GM23338 (cell line): ENCODE measurements at places on chromosomes 3 and 15.
A peak's percentile ranks its signal among the peaks of the same experiment; 100 is the strongest.

GRCh38 chr15:77173487-77173886, 102.6 kb upstream of the TSPAN3 start:
- no peaks in the 10 kb centered on the region for H3K36me3 ChIP-seq
- no peaks in the 10 kb centered on the region for H3K27me3 ChIP-seq
- no peaks in the 10 kb centered on the region for H3K4me1 ChIP-seq
- no peak overlapping the region for H3K27ac ChIP-seq
- H3K4me3 ChIP-seq, result no peak overlapping the region

DNA sequence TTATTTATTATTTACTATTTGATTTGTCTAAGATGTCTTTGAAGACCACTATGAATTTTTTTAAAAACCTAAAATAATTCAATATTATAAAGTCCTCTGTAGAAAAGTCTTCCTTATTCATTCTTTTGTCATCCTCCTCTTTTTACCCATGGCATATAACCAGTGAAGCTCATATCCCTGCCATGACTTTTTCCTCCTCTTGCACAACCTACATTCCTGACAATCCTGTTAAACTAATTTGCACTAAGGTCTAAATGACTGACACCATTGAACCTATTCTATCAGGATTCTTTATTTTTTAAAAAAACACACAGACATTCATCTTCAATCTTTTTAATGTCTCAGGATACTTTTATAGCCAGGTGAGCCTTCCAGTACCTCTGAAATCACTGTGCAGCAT, 159.9 kb upstream of the SLC2A2 start:
- H3K4me1 ChIP-seq, result peaks cover 16% of the 10 kb centered on the region
- H3K36me3 ChIP-seq, result no peaks in the 10 kb centered on the region
- no peak overlapping the region for H3K4me3 ChIP-seq
- no peaks in the 10 kb centered on the region for H3K27me3 ChIP-seq
- no peak for DNase-seq
- H3K27ac ChIP-seq, result no peak overlapping the region

DNA sequence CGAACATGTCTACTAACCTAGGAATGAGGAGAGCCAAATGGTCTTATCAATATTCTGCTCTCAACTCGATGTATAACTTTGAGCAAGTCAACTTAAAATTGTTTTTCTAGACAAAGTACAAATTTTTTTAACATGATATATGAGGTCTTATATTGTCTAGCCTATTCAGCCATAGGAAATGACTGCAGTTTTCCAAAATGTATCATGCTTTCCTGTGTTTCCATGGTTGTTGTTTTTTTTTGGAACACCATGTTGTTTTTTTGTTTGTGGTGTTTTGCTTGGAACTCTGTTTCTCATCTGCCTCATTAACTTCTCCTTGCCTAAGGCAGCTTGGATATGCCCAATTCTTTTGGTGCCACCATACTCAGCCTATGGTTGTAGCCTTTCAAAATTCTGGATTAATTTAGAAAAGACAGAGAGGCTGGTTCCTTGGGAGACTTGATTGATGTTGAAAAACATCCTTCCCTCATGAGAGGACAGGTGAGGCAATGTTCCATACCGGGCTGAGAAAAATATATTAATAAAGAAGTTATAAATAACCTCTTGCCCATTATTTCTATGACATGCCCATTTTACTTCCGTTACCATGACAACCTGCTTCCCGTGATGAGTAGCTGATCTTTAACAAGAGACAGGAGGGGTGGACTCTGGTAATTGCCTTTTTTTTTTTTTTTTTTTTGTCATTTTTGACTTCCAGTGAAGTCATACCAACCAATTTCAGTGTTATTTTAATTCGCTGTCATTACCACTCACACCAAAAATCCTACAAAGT, 687.9 kb upstream of the GRM7 start:
- no peaks in the 10 kb centered on the region; the same call in 1 of the 2 replicates for H3K36me3 ChIP-seq
- no peaks in the 10 kb centered on the region for H3K27me3 ChIP-seq

DNA sequence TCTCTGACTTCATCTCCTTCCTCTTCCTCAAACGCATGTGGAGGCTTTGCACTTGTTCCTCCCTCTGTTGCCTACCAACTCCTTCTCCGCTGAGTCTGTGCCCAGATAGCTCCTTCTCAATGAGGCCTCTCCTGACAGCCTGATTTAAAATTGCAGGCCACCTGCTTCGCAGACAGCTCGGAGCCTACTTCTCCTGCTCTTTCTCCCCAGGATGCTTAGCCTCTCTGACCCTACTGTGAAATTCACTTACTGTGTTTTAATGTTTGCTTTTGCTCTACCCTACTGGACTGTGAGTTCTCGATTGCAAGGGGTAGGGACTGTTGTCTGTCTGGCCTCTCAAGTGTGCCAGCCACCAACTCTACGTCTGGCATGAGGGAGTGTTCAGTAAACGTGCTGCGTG, 83.4 kb downstream of the EEFSEC start:
- no peak for DNase-seq
- no peak overlapping the region for H3K27ac ChIP-seq
- H3K4me3 ChIP-seq, result no peak overlapping the region
- H3K36me3 ChIP-seq, result no peaks in the 10 kb centered on the region
- H3K4me1 ChIP-seq, result peaks cover 5% of the 10 kb centered on the region; the same call in 1 of the 2 replicates
- H3K27me3 ChIP-seq, result no peaks in the 10 kb centered on the region

DNA sequence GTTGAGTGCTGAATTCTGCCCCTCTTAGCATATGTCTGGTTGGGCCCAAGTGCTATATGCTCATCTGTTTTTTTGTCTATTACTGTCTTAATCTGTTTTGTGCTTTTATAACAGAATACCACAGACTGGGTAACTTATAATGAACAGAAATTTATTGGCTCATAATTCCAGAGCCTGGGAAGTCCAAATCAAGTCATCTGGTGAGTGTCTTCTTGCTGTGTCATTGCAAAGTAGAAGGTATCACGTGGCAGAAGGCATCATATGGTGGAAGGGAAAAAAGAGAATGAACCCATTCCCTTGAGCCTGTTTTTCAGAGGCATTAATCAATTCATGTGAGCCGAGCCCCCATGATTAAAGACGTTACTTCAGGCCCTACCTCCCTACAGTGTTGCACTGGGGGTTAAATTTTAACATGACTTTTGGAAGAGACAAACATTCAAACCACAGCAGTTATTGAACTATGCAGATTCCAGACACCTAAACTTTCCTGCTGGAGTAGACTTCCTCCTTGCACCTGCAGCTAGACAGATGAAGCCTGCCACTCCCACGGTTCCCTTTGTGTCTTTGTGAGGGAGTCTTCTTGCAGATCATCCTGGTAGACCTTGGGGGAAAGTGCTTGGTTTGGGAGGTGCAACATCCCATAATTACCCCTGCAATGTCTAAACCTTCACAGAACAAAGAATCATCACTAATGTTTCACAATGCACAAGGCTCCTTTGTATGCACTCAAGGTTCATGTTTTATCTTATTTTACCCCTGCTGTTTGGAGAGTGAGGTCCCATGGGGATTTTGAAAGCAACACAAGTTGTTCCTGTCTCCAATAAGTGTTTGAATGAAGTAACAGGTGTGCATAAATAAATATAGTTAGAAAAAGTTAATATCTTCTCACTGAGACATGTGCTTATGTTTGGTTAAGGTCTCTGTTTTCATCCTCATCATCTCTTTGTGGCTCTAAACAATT, 64.7 kb upstream of the XCR1 start:
- H3K4me1 ChIP-seq, result no peaks in the 10 kb centered on the region
- no peaks in the 10 kb centered on the region for H3K36me3 ChIP-seq
- DNase-seq, result no peak
- no peaks in the 10 kb centered on the region for H3K27me3 ChIP-seq

DNA sequence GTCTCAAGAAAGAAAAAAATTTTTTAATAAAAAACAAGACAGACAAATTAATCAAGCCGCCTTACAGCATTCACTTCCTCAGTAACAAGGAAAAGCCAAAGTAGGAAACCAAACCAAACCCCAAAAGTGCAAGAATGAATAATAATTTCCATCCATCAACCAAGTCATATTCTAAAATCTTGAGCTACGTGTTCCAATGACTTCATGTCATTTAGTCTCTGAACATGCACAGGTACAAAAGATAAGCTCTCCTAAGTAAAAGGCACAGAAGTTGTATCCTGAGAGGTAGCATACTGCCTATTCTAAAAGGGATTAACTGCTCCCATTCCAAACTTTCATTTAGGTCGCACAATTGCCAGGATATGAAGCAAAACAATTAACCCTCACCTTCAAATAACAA, 29.7 kb downstream of the SLC4A7 start:
- H3K36me3 ChIP-seq, result no peaks in the 10 kb centered on the region
- H3K4me1 ChIP-seq, result peaks cover 30% of the 10 kb centered on the region
- H3K4me3 ChIP-seq, result no peak overlapping the region
- H3K27me3 ChIP-seq, result no peaks in the 10 kb centered on the region
- no peak for DNase-seq

- H3K4me1 ChIP-seq, result no peaks in the 10 kb centered on the region
- no peaks in the 10 kb centered on the region for H3K27me3 ChIP-seq
- no peak for DNase-seq
- H3K4me3 ChIP-seq, result no peak overlapping the region
Observed at GRCh38 chr15:72562386-72562785, 88.3 kb downstream of the ARIH1 start.

GRCh38 chr15:50909010-50909317, 481 bp downstream of the AP4E1 start:
- no peak overlapping the region for H3K27ac ChIP-seq
- no peaks in the 10 kb centered on the region; the same call in 1 of the 2 replicates for H3K4me1 ChIP-seq
- H3K4me3 ChIP-seq, result peak overlapping the region; percentile 94
- peak; percentile 52 for DNase-seq
- no peaks in the 10 kb centered on the region for H3K27me3 ChIP-seq
